Type B pancreatic cell (in vitro differentiated cells): ENCODE measurements at places on chromosomes 2 and 18.

- no peak for DNase-seq
Observed at GRCh38 chr2:235105821-235106359, 154.1 kb downstream of the SH3BP4 start.

GRCh38 chr2:181307203-181307991, 149.8 kb upstream of the ITGA4 start:
- DNase-seq, result no peak

- no peak for DNase-seq
Observed at GRCh38 chr2:105005181-105005951, 32.5 kb upstream of the MRPS9 start.

DNA sequence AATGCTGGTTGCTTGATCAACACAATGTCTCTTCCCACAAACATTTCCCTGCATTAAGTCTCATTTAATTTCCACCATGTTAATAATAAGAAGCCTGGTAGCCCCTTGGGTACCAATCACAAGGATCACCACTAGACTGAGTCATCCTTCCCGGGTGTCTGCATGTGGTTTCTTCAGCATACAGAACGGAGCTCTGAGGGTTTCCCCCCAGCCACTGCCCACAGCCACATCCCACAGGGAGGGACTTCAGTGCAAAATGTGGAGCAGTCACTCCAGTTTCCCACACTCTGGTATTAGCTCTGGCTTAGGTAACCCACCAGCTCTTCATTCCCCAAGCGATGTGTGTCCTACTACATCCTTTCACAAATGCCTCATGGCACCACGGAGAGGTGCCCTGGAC, 42.7 kb upstream of the POLE4 start:
- no peak for DNase-seq

GRCh38 chr2:218870984-218871344, 9.7 kb upstream of the WNT10A start:
- DNase-seq, result no peak

GRCh38 chr2:121897335-121897970, 142.0 kb downstream of the TSN start:
- no peak for DNase-seq

- no peak for DNase-seq
Observed at GRCh38 chr2:120738786-120739437, 3.2 kb downstream of the GLI2 start.

DNA sequence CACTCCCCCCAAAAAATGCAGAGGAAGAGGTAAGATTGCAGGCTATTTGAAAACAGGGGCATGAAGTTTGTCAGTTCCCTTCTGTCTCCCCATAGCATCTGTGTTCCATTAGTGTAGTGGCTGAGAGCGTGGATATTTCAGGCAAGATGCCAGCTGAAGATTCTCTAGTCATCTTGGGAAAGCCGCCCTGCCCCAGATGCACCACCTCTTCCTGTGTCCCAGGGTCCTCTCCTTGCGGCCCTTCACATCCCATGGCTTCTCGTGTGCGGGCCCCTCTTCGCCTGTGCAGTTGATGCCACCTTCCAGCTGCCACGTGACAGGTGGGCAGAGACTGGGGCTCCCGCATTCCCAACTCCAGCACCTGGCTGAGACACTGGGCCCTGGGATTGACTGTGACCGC, 16.1 kb downstream of the TMEM127 start:
- no peak for DNase-seq

- no peak for DNase-seq
Observed at GRCh38 chr2:219464286-219465032, 29.8 kb downstream of the SPEG start.

GRCh38 chr2:235950473-235950809, 217.7 kb downstream of the GBX2 start:
- DNase-seq, result no peak

GRCh38 chr2:216539791-216540241, 41.2 kb downstream of the RPL37A start:
- DNase-seq, result no peak

DNA sequence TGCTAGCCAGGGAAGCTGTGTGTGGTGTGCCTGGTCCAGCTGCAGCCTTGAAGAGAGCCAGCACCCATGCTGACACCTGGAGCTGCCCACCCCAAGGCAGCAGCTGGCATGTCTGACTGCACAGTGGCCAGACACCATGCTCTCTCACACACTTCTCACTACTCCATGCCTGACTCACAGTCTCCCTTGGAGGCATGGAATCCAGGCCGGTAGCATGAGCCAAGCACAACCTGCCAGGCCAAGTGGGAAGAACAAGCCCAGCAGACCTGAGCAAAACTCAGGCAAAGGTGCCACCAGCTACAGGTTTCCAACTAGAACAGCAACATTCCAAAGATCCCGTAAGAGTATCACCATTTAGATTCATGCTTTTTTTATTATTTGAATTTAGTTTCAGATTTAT, 625.3 kb upstream of the LRRTM4 start:
- no peak for DNase-seq

- DNase-seq, result no peak
Observed at GRCh38 chr2:214196260-214196659, 214.6 kb upstream of the VWC2L start.

- DNase-seq, result no peak
Observed at GRCh38 chr2:212733273-212733672, 194.7 kb upstream of the ERBB4 start.

DNA sequence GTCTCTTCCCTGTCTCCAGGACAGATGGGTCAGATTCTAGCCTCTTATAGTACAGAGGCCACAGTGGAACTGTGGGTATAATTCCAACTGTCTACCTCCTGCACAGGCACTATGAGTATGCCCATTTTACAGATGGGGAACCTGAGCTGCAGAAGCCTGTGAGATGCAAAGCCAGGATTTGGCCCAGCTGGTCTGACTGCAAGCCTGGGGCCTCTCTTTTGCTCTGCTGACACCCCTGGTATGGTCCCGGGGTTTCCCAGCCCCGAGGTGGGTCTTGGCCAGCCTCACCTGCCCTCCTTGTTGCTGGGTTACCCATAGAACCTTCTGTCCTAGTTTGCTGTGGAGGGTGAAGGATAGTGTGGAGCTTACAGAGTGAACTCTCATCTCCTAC, 9.8 kb downstream of the HS6ST1 start:
- no peak for DNase-seq

DNA sequence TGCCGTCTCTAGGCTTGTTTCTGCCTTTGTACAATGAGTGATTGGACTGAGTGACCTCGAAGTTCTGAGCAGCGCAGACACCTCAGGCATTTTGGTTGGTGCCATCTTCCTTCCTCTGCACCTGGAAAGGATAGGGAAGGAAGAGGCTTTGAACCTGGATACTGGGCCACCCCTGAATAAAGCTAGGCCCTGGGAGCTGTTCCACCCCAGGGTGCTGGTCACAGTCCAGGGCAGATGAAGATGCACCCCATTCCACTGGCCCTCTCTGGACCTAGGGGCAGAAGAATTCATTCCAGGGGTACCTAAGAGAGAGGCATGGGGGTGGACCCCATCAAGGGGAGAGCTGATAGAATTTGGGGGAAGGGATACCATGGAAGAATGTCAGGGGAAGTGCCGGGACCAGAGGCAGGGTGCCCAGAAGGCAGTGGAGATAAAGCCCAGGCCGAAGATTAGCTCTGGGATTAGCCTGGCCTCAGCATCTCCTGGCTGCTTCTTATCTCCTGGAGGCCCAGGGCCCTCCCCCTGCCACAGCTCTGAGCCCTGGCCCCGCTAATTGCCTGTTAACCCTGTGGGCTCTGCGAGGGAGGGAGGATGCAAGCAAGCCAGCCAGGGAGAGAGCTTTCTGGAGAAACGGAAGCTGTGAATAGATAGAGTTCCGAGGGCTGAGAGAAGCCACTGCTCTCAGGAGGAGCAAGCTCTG, 11.4 kb downstream of the ASIC4 start:
- DNase-seq, result no peak

- no peak for DNase-seq
Observed at GRCh38 chr2:71813807-71814470, 333.7 kb downstream of the CYP26B1 start.

DNA sequence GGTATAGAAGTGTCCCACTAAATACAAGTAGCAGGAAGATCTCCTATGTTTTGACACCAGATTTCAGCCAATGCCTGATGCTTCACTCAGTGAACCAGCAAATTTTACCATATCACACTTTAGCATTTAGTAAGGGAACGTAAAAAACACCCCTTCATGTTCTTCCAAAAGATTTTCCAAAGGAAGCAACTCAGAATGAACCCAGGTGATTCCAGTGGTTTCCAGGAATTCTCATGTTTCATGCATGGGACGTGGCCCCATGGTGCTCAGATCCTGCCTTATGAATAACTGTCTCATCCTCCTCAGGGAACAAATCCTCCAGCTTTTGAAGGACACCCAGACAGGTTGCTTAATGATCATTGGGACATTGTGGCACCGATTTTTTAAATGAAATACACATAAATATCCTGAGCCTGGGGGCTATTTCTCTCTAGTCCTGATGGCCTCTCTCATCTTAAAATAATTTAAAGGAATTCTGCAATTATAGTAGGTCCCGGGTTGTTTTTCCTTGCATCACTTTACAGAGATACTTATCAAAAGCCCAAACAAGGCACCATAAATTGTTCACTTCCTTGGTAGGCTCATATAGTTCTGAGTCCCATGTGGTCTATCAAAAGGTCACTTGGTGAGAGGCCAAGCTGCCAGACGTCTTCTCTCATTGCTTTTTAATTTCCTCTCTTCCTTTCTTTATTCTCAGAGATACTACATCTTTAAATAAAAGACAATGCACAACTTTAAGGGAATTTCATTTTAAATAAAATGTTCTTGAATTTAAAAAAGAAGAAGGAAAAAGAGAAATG, 261.0 kb downstream of the ZNF516 start:
- DNase-seq, result no peak

GRCh38 chr2:240959214-240959940, 39.0 kb upstream of the SNED1 start:
- DNase-seq, result peak; percentile 62

GRCh38 chr2:154130821-154131220, 259.1 kb downstream of the GALNT13 start:
- no peak for DNase-seq

- no peak for DNase-seq
Observed at GRCh38 chr18:45488645-45489044, 126.6 kb upstream of the SLC14A2 start.

GRCh38 chr2:240780023-240780700, 39.9 kb downstream of the KIF1A start:
- DNase-seq, result no peak

GRCh38 chr2:29917781-29918180, 3.6 kb downstream of the ALK start:
- no peak for DNase-seq

GRCh38 chr18:12990123-12990475, 1.1 kb upstream of the CEP192 start:
- DNase-seq, result no peak

GRCh38 chr2:191625446-191625845, 52.5 kb upstream of the NABP1 start:
- DNase-seq, result no peak

DNA sequence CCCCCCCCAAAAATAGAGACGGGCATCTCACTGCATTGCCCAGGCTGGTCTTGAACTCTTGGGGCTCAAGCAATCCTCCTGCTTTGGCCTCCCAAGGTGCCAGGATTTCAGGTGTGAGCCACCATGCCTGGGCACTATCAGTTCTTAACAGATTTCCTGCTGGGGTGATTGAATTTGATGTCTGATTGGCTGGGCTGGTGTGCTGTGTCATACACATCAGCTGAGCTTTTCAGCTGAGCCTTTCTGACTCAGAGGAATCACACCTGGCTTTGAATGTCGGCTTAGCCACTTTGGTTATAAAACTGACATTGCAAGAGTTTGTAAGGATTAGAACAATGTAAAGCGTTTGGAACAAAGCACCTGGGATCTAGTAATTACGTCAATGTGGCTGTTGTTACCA, 18.9 kb downstream of the NCAPH start:
- no peak for DNase-seq

DNA sequence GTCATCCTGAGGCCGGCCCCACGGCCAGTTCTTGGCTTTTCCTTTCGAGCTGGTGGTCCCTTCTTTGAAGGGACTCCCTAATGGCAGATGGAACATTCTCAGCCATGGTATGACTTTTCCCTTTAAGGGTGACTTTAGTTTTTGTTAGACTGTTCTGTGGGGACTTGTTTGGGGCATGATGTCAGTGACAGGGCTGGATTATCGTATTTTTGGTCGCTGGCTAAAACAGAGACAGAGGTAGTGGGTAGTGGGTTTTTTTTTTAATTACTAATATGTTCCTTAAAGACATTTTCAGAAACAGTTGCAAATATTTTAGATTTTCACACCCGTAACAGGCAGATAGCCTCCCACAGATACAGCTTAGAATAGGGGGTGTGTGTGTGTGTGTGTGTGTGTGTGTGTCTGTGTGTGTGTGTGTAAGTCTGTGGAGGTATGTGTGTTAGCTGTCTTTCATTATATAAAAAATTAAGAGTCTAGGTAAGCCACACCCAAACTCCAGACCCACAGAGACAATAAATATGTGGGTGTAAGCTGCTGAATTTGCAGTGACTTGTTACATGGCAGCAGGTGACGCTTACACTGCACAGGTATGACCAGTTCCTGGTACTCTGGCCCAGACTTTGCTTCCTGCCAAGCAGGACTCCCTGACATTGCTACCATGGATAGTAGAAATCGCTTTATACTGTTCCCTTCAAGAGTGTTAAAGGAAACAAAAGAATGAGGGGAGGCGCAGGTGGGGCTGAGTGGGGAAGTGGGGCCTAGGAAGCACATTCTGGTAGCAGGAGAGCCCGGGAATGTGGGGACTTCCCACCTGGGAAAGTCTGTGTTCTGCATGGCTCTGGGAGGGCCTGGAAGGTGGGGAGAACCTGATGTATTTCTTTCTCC, 20.9 kb downstream of the NCK2 start:
- no peak for DNase-seq

DNA sequence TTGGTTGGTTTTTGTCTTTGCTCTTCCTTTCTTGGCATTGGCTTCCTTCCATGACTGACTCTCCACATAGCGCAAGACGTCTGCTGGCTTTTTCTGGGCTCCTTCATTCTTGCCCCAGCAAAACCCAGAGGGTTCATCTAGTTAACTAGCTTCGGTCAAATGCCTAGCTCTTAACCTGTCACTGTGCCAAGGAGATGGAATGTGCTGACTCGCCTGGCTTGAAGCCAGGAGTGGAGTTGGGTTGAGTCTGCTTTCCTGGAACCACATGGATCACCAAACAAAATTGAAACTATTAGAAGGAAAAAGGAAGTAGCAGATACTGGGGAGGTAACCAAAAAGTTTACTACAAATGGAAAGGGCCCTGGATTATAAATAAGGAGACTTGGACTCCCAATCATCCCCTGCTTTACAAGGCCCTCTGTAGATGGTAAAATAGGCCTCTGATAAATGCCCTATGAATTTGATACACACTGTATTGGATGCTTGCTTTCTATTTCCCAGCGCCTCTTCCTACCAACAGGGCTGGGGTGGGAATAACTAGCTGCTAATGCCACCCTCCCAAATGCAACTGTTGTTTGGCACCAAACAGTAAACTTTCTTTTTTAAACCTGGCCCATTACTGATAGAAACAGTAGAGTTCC, 11.3 kb downstream of the MALT1 start:
- no peak for DNase-seq

- no peak for DNase-seq
Observed at GRCh38 chr2:22882011-22882410, 503.0 kb upstream of the KLHL29 start.

GRCh38 chr2:239544918-239545465, 144.2 kb upstream of the HDAC4 start:
- DNase-seq, result no peak
